NCI-H2081 (cell line): ENCODE measurements at places on chromosomes 7 and 10.

DNA sequence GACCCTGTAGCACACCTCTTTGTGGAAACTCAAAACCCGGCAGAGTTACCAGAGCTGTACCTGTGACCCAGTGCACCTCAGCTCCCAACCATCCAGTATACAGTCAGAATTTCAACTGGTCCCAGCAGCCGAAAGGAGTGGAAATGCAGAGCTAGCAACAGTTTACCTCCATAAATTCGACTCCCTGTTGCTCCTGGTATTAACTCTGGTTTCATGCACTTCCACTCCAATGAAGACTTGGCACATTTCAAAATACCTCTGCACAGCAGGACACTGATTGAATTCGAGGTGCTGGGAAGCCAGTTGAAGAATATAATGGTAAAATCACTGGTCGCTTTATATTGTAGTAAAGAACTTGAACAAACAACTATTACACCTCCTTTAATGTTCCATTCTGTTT is 17.9 kb upstream of the TIAL1 start:
- no peak for DNase-seq

GRCh38 chr10:126417220-126417825 is 29.0 kb upstream of the ADAM12 start:
- DNase-seq: no peak

DNA sequence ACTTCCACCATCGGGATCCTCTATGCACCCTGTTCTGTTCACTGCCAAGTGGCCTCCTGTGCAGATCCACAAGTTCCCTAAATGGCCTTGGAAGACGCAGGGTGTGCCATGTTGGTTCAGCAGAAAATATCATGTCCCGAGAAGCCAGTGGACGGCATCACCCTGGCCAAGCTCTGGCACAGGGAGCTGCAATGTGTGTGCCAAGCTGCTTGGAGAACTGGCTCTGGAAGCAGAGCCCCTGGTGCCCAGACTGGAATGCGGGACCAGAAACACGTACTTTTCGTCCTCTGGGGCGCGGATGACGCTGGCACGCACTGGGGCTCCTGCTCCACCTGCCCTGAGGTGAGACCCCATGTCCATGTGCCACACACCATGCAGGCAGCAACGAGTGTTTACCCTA is 124.7 kb upstream of the CARD11 start:
- DNase-seq: no peak

DNA sequence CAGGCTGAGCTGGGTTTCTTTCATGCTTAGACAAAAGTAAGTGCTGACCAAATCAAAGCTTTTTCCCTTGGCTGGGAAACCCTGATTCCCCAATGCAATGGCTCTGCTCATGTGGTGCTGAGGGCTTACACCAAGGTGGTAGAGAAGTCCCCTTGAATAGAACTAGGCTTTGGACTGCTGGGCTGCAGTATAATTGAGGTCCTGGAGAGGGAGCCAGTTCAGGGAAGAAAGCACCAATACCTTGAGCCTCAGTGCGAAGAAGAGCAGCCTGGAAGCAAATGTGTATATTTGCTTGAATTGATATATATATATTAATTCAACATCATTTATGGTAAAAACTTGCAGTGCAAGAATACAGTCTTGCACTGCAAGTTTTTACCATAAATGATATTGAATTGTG is 391.1 kb downstream of the RPS24 start:
- DNase-seq: no peak

- no peak for DNase-seq
Observed at GRCh38 chr7:77269360-77270093, 69.9 kb upstream of the FGL2 start.

GRCh38 chr10:124005091-124005490 is 88.3 kb downstream of the CHST15 start:
- DNase-seq: no peak

- DNase-seq: no peak
Observed at GRCh38 chr7:35875292-35875691, 74.4 kb downstream of the SEPTIN7 start.

DNA sequence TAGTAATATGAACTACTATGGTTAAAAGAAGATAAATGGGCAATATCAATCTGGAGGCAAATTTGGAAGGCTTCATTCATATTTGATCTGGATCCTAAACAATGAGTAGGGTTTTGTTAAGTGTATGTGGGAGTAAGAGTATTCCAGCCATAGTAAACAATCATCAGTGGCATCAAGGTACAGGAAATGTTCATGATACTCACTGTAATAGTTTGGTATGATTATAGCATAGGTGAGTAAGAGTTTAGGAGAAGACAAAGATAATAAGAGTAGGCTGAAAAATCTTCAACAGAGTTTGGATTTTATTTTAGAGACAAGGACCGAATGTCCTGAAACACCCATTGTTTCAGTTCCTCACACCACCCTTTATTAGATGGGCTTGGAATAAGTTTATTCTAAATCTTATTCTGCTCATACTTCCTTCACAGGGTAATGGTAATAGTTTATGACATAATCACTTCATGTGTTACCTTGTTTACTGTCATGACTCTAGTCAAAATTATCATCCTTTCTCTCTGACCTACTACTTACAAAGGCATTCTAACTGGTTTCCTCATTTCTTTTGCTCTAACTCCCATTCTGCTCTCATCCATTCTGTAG is 38.9 kb downstream of the BRAF start:
- no peak for DNase-seq

DNA sequence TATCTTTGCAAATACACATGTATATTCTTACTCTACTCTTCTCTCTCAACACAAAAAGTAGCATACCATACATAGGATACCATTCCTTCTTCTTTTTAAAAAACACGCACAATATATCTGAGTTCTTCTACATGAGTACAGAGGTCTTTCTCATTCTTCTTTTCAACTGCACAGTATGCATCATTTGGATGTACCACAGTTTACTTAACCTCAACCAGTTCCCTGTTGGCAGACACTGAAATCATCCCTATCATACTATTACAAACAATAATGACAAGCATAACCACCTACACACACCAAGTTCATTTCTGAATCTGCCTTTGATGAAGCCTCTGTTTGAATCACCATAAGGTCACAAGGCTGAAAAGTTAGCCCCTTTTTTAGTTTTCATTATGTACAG is 25.7 kb upstream of the GGCT start:
- no peak for DNase-seq

DNA sequence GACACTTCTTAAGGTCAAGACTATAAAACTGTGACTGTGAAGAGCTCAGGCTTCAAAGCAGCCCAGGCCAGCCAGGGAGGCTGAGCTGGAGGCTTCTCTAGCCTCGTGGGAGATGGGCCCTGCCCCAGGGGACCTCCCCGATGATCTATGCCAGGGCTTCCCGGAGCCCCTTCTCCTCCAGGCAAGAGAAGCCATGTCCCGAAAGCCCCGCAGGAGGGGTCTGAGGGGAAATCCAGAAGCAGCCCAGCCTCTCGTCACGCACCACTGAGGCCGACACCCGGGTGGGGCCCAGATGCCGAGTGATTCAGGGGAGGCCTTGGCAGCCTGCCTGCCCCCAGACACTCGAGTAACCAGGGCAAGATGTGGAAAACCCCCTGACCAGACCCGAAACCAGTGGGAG is 63.7 kb downstream of the PROSER2 start:
- no peak for DNase-seq

DNA sequence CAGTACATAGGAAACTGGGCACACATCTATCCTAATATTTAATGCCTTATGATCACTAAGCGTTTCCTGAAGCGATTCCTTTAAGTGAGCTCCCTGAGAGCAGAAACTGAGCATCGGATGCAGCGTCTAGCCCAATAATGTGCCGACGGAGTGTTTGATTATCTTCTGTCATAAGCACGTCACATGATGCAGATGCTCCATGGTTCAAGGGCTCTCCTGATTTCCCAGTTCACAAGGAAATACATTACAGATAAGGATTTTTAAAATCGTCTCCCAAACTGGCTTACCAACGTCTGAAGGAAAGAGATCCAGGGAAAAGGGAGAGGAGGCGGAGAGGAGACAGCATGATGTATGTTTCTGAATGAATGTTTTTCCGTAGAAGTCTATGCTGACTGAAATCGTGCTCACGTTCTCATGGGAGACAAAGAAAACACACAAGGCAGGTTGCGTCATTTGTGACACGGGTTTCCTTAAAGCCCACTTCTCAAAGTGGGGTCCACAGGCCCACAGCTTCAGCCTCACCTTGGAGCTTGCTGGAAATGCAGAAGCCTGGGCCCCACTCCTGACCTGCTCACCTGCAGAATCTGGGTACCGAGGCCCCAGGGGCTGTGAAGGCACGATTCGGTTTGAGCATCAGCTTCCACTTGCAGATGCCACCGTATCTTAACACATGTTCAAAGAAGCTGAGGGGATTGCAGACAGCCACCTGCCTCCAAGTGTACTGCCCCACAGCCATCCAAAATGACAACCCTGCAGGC is 21.5 kb upstream of the INSIG1 start:
- no peak for DNase-seq
